ENCODE measurements at places on chromosomes 7 and 10.

DNA sequence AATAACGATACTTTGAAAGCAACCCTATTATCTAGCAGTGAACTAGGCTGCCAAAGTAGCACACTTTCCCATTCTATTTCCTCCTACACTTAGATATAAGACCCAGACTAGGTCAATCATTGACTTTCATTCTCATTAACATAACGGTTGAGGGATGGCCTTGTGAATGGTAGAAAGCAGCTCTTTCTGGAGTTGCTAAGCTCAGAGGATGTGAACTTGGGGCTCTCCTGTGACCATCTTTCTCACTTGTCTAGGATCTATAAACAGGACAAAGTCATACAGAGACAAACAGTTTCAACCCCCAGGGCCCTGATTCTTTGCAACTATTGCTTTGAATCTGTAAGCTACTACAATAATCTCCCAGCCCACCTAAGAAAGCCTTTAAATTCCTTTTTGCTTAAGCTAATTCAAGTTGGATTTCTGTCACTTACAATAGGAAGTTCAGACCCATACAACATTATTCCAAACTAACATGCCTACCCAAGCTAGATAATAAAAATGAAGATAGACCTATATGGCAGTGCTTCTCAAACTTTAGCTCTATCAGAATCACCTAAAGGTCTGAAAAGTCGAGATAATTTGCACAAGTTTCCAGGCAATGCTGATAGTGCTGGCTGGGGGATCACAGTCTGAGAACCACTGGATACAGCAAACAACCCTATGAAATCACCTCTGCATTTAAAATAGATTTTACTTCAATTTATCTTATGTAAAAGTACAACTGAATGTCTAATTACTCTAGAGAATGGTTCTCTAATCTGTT, 16.7 kb downstream of the P4HA1 start:
- no peak for DNase-seq

DNA sequence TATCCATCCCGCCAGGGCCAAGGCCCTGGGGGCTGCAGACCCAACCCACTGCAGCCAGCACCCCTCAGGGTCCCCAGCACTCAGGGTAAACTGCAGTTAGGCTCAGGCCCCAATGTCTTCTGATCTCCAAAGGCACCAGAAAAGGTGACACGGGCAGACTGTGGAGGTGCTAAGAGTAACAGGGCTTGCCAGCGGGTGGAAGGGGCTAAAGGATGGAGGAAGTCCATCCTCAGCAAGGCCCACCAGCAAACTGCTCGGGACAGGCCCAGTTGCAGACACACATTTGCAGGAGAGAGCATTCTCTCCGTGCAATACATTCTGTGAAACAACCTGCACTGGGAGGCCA, 95.6 kb upstream of the DDC start:
- DNase-seq, result no peak

DNA sequence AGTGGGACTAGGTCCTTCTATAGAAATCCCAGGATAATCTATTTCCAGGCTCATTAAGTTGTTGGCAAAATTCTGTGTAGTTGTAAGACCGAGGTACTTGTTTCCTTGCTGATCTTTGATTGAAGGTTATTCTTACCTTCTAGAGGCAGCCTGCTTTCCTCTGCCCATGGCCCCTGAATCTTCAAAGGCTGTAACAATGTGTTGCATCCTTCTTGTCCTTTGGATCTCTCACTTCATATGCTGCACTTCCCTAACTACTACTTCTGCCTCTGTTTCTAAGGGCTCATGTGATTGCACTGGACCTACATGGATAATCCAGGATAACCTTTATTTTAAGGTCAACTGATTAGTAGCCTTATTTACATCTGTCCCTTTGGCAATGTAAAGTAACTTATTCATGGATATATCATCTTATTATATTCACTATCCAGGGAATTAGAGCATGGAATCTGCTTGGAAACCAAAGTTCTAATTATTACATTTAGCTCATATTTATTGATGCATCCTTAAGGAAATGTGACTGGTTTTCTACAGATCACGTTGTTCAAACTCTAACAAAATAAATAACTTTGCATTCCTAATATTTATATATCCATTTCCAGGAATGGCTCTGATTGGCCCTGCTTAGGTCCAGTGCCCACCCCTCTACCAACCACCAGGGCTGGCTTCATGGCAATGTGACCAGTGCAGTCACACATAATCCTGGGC, 85.6 kb downstream of the IMMP2L start:
- no peak for DNase-seq

DNA sequence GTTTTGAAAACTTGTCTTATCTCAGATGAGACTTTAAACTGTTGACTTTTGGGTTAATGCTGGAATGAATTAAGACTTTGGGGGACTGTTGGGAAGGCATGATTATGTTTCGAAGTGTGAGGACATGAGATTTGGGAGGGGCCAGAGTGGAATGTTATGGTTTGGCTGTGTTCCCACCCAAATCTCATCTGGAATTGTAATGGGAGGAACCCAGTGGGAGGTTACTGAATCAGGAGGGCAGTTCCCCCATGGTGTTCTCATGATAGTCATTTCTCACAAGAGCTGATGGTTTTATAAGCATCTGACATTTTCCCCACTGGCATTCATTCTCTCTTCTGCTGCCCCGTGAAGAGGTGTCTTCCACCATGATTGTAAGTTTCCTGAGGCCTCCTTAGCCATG, 13.8 kb upstream of the POT1 start:
- DNase-seq, result no peak

GRCh38 chr7:25834050-25834449, 317.9 kb upstream of the NFE2L3 start:
- DNase-seq, result no peak

All from BJ (cell line).